ENCODE measurements at places on chromosomes 11 and 22.
A peak's percentile ranks its signal among the peaks of the same experiment; 100 is the strongest.

DNA sequence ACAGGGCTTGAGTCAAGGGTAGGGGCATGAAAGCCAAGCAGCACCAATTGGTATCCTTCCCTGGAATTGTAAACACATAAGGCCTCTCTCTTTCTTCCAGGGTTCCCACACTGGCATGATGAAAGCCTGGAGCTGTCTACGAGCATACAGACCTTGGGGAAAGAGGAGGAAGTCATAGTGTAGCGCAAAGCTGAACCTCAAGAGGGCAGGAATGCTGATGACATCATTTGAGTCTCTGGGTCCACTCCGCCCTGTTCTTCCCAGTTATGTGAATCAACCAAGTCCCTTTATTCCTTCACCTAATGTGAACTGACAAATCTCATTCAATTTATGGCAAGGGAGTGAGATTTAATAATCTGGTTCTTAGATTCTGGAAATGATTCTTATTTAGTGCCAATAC is 266.4 kb upstream of the NCAM1 start:
- DNase-seq: no peak

DNA sequence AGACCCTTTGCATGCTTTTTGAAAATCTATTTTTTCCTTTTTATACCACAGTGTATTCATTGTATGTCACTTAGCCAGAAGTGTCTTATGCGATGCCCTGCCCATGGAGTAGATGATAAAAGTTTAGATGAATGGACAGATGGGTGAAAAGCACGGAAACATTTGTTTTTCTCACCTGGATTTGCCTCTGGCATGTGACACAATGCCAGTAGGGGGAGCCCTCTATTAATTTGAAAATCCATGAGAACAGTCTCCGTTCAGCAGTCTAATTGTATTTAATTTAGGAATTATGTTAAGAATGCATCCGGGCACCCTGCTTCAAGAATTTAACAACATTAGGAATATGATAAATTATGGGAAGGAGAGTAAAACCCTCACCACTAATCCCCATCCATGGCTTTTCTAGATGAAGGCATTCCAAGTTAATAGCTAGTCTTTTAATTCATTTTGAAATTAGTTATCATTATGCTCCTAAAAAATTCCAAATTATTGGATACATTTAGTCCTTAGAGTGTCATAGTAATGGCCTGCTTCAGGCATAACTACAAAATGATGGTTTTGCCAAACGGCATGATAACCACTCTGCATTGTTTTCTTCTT is 55.3 kb upstream of the ALKBH3 start:
- DNase-seq: no peak

DNA sequence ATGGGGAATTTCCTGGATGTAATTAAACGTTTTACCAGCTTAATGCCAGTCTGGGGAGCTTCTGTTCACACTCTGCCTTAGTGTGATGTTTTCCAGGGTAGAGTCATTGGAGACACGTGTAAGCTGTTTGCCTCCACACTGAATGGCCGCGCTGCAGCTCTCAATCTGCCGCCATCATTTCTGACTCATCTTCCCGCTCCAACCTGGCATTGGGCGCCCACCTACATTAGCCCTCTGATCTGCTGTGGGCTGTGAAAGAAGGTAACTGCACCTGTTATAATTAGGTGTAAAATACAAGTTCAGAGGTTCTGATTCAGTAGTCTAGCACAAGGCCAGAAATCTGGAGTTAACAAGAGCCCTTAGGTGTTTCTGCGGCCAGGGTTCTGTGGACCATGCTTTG is 54.6 kb downstream of the MN1 start:
- peak; percentile 53 for DNase-seq

GRCh38 chr11:44327730-44328129 is 17.8 kb upstream of the ALX4 start:
- DNase-seq: no peak

- DNase-seq: no peak
Observed at GRCh38 chr11:117073539-117073938, 24.7 kb downstream of the SIK3 start.

DNA sequence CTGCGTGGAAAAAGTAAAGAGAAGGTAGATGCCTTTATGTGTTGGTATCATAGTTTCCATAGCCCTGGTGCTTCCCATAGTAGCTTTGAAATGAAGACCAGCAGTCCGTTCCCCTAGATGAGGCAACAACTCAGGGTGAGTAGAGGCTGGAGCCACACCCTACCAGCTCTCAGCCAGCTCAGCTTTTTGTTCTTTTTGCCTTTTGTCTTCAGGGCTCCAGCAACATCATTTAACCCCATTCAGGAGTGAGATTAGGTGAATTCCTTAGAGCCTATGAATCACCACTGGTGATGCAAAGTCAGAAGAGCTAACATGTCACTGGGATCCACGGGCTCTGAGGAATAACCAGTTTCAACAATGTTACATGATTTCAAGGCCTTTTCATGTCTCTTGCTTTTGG is 14.0 kb upstream of the SESN3 start:
- no peak for DNase-seq

DNA sequence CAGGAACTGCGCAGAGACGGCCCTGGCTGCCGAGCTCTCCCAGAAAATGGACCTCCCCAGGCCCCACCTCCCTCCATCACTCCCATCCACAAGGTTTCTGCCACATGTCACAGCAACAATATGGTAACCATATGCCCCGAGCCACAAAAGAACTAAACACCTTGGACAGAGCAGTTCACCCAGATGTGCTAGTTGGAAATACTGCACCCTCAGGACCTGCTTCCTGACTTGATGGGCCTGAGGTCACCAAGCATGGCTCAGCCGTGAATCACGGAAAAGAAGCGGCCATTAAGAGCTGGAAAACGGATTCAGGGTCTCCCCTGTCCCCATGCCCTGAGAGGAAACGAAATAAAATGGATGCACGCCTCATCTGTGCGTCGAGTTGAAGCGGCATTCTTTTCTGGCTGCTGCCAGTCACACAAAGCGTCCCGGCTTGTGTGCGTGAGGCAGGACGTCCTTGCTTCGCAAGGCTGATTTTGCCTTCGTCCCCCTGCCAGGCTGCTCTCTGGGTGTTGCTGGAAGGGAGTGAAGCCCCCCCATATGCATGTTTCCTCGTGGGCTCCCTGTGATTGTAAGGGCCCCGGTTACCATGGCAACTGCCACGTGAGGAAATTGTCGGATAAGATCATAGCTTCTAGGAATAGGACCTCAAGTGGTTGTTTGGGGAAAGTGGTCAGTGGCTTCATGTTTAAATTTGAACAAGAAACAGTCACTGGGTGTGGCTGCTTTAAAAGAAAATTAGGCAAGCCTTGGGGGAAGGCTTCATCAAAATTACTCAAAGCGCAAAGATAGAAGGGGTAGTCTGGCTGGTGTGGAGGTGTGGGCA is 51.7 kb downstream of the FLI1 start:
- DNase-seq: no peak

GRCh38 chr11:57360991-57361390 is 20.0 kb downstream of the PRG3 start:
- no peak for DNase-seq

DNA sequence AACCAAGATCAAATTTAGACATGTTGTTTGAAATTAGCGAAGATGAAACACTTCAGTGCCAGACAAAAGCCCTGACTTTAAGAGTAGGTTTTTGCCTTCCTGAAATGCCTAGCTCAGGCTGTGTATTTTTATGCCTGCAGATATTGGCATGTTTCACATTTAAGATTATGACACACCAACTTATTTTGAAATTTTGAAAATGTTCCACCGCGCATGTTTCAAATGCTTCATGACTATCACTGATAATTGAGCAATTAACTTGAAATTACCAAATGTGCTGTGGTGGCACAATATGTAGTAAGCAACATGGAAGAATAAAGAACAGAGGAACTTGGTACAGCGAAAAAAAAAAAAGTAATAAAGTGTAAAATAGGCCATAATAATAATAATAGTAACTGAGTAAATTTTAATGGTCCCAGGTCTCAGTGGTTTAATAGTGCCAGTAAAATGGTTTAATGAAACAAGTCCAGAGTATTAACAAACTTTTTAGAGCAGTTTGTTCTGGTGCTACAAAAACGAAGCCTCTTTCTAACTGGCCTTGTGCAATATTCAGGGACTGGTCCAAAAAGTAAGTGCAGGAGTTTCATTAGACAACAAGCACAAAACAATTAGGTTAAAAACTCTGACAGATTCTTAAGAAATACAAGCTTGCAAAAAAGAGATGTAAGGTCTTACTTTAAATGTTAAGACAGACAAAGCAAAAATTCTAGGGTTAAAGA is 112.5 kb upstream of the SOX6 start:
- no peak for DNase-seq

- DNase-seq: no peak
Observed at GRCh38 chr11:19329970-19330369, 89.2 kb upstream of the E2F8 start.

DNA sequence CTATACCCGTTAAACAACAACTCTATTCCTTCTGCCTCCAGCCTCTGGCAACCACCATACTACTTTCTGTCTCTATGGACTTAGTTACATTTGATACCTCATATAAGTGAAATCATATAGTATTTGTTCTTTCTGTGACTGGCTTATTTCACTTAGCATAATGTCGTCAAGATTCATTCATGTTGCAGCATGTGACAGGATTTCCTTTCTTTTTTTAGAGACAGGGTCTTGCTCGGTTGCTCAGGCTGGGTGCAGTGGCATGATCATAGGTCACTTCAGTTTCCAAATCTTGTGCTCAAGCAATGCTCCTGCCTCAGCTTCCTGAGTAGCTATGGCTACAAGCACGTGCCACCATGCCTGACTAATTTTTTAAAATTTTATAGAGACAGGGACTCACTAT is 29.4 kb upstream of the SORL1 start:
- no peak for DNase-seq

DNA sequence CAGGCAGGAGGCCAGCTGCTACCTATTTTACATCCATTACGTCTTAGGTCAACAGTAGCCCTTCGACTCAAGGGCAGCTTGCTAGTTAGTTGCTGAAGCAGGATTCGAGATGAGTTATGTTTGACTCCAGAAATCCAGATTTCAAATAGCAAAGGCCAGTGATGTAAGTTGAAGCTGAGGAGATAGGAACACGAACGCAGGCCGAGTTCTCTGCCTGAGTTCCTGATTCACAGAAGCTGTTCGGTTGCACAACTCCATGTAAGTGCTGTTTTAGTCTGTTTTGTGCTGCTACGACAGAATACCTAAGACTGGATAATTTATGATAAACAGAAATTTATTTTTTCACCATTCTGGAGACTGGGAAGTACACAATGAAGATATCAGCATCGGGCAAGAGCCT is 111.2 kb downstream of the SLC1A2 start:
- DNase-seq: no peak

- DNase-seq: no peak
Observed at GRCh38 chr11:103662880-103663279, 373.6 kb upstream of the DDI1 start.

GRCh38 chr11:96055706-96056387 is 131.9 kb upstream of the MTMR2 start:
- DNase-seq: no peak

- no peak for DNase-seq
Observed at GRCh38 chr11:64096835-64097234, 61.1 kb downstream of the FLRT1 start.

GRCh38 chr11:15157181-15157580 is 42.5 kb downstream of the INSC start:
- no peak for DNase-seq

GRCh38 chr11:24793479-24793878 is 296.6 kb downstream of the LUZP2 start:
- no peak for DNase-seq

DNA sequence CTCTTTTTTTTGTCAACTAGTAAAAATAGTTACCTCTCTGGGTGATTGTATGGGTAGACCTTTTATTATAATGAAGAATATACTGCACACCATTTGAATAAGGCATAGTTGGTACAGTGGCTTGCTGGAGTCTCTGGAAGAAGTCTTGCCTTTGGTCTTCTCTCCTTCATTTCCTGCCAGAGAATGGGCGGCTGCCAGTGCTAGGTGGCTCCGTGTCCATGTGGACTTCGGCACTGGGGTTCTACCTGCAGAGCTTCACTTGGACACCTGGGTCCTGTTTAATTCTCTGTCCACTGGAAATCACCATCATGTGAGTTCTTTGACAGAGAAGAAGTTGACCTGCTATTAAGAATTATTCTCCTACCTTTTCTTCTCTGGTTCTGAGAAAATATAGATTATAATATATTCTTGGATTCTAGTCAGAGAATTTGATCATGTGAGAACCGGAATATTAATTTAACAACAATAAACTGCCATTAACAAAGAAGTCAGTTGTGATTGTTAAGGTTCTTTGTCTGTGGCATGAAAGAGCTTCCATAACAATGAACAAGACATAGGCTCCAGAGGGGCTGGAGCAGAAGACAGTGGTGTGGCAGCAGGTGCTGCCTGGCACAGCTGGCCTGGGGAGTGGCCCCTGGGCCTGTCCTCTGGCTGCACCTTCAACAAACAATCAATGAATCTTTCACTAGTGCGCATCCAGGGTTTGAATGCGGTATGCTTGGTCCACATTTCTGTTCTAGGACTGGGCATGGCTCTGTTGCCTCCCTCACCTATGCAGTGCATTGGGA is 77.5 kb downstream of the PPFIBP2 start:
- no peak for DNase-seq

- peak; percentile 44 for DNase-seq
Observed at GRCh38 chr22:48838846-48839730, 988.6 kb downstream of the BRD1 start.

GRCh38 chr11:76771446-76772099 is 11.6 kb upstream of the TSKU start:
- no peak for DNase-seq

- DNase-seq: no peak
Observed at GRCh38 chr11:15910761-15911160, 445.6 kb downstream of the SOX6 start.

DNA sequence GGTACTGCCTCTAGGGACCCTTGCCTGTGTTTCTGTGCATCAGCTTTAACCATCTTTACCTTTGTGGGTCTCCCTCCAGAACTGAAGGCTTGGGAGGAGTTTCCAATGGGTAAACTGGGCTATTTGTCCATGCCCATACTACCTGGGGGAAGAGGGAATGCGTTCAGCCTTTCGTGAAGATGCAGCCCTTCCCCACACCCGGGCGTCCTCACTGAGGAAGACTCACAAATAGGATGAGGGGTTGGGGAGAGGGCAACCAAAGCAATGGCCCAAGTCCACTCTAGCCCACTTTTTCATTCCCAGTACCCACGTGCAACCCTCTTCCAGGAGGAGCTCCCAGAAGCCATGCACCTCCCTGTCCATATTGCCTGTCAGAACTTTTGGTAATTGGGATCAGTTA is 61.8 kb upstream of the ADA2 start:
- DNase-seq: peak; percentile 15

- DNase-seq: peak; percentile 39
Observed at GRCh38 chr22:49303061-49303735, 524.5 kb downstream of the BRD1 start.

DNA sequence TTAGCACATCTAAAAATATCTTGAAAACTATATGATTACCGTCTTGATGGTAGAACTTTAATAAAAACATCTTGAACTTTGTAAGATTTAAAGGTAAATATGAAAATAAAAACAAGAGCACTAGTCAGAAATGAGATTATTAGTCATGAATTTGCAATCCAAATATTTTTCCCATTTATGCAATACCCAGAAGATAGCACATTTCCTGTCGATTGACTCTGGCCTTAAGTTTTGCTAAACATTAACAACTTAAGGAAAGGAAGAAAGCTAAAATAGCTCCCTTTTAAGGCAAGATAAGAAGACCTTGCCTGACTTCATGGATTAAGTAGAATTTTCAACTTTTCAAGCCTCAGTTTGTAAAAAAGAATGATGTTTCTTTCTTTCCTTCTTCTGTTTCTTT is 1374.7 kb upstream of the RAG2 start:
- DNase-seq: no peak

- DNase-seq: no peak
Observed at GRCh38 chr22:47088480-47089158, 326.2 kb downstream of the TBC1D22A start.

Data from aorta (tissue), 5 donors.